ENCODE measurements at places on chromosomes 16 and 17.

DNA sequence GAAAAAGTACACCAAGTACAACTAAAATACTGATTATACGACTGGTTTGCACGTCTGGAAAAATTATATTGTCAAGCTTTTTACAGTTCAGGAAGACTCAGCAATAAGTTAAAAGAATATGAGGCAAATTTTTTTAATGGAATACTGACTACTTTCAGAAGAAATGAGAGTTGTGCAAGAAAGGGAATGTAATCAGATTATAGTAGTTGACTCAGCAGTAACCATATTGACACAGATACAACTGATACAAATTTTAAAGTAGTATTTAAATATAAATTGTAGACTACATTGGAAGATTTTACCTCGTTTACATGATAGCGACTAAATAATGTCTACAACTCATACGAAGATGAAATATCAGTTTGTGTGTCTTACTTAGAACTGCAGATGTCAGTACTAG, 16.7 kb downstream of the ASGR2 start:
- DNase-seq, result no peak

DNA sequence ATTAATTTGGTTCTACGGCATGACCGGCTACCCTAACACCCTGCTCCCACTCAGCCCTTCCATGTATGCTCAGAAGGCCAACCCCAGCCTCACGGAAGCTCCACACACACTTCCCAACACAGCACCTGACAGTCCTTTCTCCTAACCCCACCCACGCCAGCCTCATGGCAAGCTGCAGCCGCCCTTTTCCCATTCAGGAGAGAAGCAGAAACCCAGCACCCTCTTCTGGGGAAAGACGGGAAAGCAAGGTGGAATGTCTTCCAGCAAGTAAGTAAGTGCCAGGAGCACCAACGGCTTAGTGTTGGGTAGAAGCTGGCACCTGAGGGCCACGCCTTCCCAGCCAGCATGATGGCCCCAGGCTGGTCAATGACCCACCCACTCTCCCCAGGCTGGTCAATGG, 32.1 kb downstream of the ABR start:
- DNase-seq, result no peak

DNA sequence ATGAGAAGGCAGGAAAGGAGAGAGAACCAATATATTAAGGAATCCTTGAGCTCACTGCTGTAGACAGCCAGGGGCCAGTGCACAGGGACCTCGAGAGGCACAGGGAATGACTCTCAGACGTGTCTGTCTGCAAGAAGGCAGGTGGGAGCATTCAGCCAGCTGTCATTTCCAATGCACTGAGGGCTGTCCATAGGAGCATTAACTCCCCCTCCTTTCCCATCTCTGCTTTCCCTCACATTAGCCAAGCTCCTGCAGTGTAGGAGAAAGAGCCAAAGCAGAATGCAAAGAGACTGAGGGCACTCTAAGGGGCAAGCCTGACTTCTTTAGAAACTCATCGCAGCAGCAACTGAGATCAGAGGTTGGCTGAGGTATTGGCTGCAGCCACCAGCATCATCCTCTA, 218.3 kb downstream of the CDH13 start:
- DNase-seq, result no peak

- no peak for DNase-seq
Observed at GRCh38 chr16:31876951-31877828, 3.6 kb downstream of the ZNF267 start.

DNA sequence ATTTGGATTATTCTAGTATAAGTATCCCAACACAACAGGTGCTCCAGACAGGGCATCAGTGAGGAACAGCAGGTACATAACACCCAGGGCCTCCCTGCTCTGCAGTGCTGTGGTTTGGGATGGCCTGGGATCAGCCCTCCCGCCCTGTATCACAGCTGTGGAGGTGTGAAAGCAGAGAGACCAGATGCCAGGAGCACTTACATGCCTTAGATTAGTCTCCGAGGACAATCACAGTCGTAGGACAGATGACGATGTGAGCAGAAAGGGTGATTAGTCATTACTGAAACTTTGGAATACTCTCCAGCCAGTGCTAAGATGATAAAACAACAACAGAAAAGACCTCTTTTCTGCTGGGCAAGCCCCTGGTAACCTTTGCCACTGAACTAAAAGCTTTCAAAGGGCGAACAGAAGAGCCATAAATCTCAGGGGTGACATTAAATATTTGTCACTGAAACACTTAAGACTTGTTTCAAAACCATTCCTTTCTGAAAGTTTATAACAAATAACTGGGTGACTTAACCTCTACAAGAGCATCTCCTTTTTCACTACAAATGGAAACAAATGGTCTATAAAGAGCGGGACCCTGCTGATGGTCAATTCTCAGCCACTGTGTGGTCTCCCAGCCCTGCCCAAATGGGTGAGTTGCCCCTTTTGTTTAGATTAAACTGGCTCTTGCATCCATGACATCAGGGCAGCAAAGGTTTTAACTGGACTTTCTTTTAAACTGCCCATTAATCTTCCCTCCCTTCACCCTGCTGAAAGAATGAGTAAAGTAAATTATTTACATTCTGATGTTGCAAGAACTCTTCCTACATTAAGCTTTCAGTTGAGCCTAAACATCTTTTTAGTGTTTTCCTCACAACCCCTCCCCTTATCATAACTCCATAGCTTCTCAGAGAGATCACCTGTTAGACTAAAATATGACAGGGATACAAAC, 183.1 kb upstream of the COX10 start:
- no peak for DNase-seq

GRCh38 chr16:13062219-13062618, 160.8 kb downstream of the SHISA9 start:
- no peak for DNase-seq

DNA sequence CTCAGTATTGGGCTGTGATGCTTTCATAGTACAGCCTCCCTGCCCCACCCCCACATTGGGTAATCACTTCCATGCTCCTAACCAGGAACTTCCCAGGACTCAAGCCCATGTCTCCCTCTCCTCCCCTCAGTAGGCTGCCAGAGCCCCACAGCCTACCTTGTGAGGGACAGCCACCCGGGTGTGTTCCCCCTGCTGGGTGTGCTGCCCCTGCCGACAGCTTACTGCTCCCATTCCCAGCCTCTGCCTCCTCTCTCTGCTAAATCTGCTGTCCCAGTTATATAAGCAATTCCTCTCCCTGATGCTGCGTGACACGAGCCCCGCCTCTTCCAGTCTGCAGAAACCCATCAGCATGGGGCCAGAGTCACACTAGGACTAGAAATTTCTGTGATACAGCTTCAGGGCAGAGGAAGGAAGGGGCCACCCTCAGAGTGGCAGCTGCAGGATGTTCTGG, at the start of gene RSKR:
TSS of gene RSKR (minus strand) at position 255 of the 451 bp plus-strand sequence. CDS start at position 231, 24 bp downstream.
- no peak for DNase-seq

DNA sequence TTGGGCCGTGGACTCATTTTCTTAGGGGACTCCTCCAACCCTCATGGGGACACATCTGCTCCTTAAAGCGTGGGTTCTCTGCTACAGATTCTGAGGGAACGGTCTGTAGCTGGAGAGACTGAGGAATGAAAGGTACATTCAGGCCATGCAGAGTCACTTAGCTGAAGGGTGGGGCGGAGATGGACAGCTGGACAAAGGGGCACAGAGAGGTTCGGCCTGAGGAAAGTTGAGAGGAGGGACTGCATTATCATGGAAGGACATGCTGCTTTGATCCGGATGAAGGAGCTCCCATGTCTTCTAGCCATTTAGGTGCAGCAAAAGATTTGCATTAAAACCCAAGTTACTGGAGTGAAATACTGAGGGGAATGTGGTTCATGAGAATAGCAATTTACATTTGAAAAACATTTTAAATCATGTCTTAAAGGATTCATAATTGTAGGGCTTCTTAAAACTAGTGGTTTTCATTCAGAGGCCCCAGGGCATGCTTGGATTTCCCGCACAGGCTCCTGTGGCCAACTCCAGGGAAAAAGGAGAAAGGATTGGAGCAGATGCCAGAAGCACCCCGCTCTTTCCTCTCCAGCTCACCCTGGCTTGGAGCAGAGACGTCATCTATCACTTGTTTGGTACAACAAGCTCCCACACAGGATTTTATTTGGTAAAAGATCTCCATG, 54.2 kb downstream of the CDRT4 start:
- no peak for DNase-seq

GRCh38 chr17:77153999-77154586, 13.3 kb downstream of the SEC14L1 start:
- no peak for DNase-seq

DNA sequence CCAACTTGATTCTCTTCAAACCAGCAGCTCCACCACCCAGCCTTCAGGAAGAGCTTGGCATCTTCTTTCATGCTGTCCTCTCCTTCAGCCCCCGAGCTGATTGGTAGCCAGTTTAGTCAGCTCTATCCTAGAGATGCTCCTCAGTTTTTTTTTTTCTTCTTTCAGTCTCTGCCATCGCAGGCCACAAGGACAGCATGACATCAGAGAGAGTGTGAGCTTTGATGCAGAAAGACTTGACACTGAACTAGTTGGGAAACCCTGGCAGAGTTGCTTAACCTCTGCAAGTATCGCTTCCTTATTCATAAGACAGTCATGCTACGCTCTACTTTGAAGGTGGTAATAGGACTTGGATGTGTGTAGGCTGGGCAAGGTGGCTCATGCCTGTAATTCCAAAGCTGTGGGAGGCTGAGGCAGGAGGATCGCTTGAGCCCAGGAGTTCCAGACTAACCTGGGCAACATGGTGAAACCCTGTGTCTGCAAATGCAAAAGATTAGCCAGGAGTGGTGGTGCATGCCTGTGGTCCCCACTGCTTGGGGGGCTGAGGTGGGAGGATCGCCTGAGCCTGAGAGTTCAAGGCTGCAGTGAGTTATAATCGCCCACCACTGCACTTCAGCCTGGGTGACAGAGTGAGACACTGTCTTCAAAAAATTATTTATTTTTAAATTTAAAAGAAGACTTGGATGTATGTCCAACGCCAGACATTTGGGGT, 2.6 kb downstream of the CD300LB start:
- no peak for DNase-seq

- DNase-seq, result no peak
Observed at GRCh38 chr16:85902366-85903155, 3.6 kb downstream of the IRF8 start.

GRCh38 chr16:11308493-11309283, 27.6 kb upstream of the PRM1 start:
- no peak for DNase-seq

- no peak for DNase-seq
Observed at GRCh38 chr17:81608605-81609004, 28.3 kb downstream of the NPLOC4 start.

DNA sequence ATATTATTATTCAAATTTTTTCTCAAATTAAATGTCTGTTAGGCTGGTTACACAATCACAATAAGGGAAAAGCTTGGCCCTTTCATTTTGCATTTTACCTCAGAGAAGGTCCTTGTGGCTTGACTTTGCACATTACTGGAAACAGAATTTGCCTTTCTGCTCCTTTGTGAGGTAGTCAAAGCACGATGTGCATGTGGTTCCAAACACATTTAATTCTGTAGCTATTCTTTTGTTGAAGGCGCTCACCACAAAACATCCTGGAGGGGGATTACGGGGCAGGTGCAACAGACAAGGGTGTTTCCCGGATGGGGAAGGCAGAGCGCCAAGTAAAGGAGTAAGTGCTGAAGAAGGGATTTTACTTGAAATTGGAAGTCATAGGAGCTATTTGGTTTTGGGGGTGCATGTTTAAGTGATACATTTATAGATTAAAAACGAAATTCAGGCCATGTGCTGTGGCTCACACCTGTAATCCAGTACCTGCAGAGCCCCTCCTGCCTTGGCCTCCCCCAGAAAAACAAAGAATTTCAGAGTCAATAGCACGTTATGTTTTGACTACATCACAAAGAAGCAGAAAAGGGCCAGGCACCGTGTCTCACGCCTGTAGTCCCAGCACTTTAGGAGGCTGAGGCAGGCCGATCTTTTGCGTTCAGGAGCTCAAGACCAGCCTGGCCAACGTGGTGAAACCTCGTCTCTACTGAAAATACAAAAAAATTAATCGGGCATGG, 31.2 kb upstream of the TENT4B start:
- DNase-seq, result no peak

Measured in NCI-H187 treated with DMSO at 0.1 percent for 48 hours (cell line).